OCI-M1 (cell line): ENCODE measurements at places on chromosomes 5 and 9.

DNA sequence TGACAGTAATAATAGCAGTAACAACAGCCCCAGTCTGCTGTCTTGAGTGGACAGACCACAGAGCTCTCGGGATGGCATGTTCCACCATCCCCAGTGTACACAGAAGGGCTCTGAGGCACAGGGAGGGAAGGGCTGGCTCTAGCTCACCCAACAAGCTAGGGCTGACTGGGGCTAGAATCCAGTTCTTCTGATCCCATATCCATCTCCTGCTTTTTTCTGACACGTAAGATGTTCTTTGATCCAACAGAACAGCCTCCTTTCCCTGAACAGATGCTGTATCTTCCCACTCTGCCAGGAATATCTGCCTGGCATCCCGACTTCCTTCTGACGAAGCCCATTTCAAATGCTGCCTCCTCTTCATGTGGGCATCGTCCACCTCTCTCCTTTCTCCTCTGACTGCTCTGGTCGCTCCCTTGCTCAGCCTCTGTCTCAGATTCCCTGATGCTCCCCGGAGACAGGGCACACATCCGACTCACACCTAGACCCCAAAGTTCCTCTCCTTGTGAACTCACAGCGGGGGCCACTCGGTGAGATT lies 43.6 kb upstream of the CLK4 start:
- DNase-seq: no peak

DNA sequence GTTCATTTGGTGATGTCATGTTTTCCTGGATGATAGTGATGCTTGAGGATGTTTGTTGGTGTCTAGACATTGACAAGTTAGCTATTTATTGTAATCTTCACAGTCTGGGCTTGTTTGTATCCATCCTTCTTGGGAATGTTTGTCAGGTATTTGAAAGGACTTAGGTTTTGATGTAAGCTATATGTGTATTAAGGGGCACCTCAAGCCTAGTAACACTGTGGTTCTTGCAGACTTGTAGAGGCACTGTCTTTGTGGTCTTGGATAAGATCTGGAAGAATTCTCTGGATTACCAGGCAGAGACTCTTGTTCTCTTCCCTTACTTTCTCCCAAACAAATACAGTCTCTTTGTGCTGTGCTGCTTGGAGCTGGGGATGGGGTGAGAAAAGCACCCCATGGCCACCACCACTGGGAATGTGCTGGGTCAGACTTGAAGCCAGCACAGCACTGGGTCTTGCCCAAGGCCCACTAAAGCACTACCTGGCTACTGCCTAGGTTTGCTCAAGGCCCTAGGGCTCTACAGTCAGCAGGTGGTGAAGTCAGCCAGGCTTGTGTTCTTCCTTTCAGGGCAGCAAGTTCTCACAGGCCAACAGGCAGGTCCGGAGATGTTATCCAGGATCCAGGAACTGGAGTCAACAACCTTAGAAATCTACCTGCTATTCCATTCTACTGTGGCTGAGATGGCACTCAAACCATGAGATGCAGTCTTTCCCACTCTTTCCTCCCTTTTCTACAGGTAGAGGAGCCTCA lies 49.3 kb upstream of the GNA14 start:
- no peak for DNase-seq

DNA sequence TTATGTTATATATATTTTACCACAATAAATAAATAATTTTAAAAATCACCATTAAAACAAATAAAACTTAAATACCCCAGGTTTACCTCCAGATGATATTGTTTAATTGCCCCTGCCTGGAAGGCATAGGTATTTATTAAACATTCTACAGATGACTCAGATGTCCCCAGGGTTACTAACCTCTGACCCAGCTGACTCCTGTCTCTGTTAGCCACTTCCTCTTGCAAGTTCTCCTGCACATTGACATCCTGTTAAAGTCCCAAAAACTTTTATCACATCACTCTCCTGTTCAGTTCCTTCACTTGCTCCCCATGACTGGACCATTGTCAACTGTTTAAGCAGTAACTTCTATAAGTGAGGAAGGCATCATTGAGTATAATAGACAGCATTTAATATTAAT lies 37.0 kb upstream of the RAB3C start:
- peak; percentile 65 for DNase-seq

GRCh38 chr9:108615152-108615551 lies 240.6 kb downstream of the ACTL7B start:
- peak; percentile 1 for DNase-seq

- no peak for DNase-seq
These were observed 26.0 kb upstream of the TMEM171 start for GRCh38 chr5:73094415-73094814.

- no peak for DNase-seq
These were observed 53.7 kb upstream of the RPL26L1 start for GRCh38 chr5:172905346-172906140.

DNA sequence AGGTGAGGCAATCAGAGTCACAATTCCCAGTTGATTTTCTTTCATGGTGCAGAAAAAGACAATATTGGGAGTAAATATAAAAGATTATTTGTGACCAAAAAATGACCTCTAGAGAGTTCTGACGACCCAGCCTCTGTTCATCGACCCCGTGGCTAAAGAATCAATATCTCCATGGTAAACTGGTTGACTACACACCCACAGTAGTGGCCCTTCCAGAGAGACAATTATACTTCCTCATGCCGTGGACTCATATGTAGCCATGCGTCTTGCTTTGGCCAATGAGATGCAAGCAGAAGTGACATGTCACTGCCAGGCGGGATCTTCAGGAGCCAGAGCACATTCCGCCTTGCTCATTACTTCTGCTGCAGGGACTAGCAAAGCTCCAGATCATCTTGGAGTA lies 163.3 kb upstream of the RAD23B start:
- DNase-seq: no peak

GRCh38 chr9:33166231-33167083 lies 679 bp downstream of the B4GALT1 start:
- peak; percentile 66 for DNase-seq

- DNase-seq: no peak
These were observed 105.1 kb downstream of the PHF2 start for GRCh38 chr9:93681269-93682154.

GRCh38 chr9:136865041-136865767 lies 904 bp downstream of the EDF1 start:
- no peak for DNase-seq

GRCh38 chr5:97009921-97010320 lies 74.0 kb downstream of the LNPEP start:
- DNase-seq: peak; percentile 52

- DNase-seq: peak; percentile 24
These were observed 10.7 kb downstream of the SLC35A4 start for GRCh38 chr5:140575309-140575708.

DNA sequence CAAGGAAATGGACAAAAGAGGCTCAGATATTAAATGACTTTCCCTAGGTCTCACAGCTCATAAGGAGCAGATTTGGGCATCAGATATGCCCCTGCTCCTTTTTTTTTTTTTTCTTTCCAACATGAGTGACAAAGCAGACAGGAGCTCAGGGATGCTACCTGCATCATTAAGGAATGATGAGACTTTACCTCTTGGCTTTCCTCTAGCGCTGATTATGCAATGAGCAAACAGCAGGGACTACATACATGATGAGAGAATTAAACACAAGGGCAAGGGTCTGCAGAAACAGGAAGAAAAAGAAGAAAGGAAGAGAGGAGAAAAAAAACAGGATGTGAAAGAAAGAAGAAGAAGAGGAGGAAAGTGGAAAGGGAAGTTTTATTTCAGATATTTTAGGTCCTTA lies 179.9 kb downstream of the PPP2R2B start:
- no peak for DNase-seq

DNA sequence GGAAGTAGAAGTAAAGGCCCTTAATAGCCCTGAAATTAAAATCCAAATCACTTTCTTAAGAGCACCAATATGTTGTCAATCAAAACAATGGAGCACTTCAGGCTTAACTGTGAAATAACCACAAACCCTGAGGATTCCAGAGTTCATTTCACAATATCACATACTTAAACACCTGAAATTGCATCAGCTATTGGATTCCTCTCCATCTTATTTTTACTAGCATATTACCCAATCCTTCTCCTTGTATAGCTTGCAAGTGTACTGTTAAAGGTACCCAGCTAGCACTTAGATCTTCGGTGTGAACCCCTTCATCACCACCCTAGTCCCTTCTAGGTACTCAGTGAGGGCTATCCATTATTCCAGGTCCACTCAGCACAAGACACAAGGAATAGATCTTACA lies 287.3 kb downstream of the EFNA5 start:
- no peak for DNase-seq

DNA sequence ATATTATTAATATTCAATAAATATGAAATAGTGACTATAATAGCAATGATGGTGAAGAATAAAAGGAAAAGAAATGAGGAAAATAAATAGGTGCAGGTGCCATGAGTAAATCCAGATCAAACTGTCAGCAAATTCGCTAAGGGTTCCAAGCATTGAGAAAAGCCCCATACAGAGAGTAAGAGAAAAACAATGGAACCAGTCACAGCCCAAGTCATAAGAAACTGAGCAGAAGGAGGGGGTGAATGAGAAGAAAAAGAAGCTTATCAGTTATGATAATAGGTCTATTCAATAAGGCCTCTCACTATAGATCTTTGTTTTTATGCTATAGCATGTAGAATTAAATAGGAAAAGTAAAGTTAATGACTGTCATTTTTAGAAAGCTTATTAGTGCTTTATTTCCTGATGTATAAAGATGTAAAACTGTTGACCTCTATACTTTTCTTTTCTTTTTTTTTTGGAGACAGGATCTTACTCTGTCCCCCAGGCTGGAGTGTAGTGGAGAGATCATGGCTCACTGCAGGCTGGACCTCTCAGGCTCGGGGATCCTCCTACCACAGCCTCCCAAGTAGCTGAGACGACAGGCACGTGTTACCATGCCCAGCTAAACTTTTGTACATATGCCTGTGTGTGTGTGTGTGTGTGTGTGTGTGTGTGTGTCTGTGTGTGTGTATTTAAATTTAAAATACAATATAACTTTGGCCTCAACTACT lies 72.4 kb downstream of the FYB1 start:
- DNase-seq: no peak

GRCh38 chr9:35681341-35682002 lies 7.7 kb downstream of the CA9 start:
- DNase-seq: no peak

GRCh38 chr5:72300590-72301339 lies 19.3 kb downstream of the MRPS27 start:
- DNase-seq: no peak

GRCh38 chr9:99445371-99445891 lies 223.3 kb downstream of the SEC61B start:
- DNase-seq: no peak

GRCh38 chr9:7988644-7989280 lies 189.2 kb upstream of the DMAC1 start:
- DNase-seq: peak; percentile 95

DNA sequence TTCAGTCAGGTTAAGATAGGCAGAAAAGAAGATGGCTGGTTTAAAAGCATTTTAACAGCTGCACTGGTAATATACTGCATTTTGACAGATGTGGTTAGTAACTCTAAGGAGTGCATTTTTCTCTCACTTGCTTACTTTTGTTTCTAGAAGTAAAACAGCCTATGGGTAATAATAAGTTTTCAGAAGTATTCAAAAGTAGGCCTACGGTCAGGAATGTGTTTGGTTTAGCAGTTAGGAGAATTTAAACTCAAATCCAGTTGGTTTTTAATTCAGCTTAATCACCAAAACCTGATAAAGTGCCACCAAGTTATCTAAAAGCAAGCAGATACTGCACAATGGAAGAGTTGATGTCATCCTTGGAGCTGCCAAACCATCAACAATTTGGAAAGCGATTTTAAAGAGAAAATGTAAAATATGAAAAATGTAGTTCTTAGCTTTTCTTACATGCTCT lies 160.3 kb downstream of the ARSB start:
- DNase-seq: peak; percentile 12

DNA sequence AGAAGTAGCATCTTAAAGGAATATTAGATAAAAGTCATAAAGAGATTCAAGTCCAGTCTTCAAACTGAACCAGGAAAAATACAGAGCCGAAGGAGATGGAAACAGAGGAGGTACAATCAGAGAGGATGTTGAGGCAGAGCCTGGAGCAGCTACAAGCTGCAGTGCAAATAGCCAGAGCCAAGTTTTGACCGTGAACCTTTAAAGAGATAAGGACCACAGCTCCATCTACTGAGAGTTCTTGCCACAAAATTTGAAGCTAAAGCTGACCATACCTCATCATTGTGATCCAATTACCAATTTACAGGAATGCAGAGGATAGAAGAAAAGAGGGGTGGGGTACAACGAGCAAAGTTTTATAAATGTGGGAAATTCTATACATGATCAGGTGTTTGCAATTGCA lies 10.4 kb upstream of the DEPDC1B start:
- peak; percentile 53 for DNase-seq

DNA sequence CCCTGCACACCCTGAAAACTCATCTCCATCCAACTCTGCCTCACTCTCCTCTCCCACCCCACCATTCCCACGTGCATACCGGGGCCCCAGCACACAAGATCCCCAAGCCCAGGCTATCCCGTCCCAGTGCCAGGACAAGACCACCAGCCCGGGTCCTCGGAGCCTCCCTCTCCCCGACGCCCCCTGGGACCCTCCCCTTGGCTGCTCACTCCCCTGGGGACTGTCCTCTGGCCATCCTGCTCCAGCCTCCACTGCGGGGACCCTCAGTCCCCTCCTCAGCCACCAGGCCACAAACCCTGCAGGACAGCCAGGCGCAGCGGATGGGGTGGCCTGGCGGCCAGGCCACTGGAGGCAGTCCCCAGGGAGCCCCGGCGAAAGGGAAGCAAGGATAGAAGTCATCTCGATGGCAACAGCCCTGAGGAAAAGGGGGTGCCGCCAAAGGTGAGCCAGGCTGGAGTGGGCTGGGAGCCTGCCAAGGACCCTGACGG lies 62.8 kb downstream of the C9orf50 start:
- no peak for DNase-seq

DNA sequence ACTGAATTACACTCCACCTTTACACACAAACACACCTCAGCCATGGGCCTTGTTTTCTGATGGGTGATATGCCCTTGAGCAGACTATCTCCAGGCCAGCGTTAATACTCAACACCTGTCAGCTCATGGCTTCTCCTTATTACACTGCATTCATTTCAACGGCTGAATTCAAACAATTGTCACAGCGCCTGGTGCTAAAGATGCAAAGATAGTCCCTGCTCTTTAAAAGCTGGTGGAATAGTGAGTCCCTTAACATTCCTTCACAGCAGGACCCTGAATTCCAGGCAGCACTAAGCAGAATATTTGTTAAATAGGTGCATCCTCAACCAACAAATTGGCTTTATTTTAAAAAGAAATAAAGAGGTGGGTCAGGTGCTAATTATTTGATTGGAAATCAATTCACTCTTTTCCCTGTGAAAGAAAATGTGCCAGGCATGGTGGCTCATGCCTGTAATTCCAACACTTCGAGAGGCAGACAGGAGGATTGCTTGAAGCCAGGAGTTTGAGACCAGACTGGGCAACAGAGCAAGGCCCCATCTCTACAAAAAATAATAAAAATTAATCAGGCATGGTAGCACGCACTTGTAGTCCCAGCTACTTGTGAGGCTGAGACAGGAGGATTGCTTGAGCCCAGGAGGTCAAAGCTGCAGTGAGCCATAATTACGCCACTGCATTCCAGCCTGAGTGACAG lies 155.7 kb upstream of the EFNA5 start:
- DNase-seq: no peak

- no peak for DNase-seq
These were observed 186.6 kb upstream of the PANK3 start for GRCh38 chr5:168765551-168766425.

GRCh38 chr5:78562714-78563330 lies 85.8 kb downstream of the LHFPL2 start:
- no peak for DNase-seq

GRCh38 chr9:35594471-35594870 lies 10.6 kb upstream of the TESK1 start:
- DNase-seq: no peak

- no peak for DNase-seq
These were observed 91.2 kb downstream of the MED10 start for GRCh38 chr5:6287176-6287575.
